H7 (cell line): ENCODE measurements at places on chromosomes 4 and X.

DNA sequence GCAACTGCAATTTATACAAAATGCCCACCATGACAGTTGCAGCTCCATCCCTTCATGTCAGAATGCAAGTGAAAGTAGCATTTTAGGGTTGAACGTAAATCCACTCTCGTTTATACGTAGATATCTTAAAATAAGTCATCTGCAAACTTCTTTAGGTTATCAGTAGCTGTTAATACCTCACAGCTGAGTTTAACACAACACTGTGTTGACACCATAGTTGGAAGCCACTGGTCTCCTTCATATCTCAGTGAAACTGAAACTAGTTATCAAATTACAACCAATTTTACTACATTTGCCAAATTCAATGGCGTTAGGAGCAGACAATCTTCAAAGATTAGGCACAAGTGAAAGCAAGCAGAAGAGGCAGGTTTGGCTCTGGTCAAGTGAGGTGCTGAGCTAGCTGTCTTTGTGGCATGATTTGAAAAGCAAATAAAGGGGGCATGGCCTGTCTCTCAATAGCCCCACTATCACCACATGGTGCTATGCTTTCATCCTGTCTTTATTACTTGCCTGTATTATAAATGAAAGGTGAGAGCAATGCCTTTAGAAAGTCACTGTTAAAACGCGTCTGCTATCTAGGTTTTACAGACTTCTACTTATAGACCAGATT, 12.3 kb downstream of the PPP3CA start:
- no peak for DNase-seq

- DNase-seq, result peak; percentile 71
Measured at GRCh38 chrX:110442635-110443034, 84.0 kb downstream of the RTL9 start.

- no peak for DNase-seq
Measured at GRCh38 chr4:20805716-20806115, 105.5 kb downstream of the PACRGL start.

GRCh38 chr4:37802068-37802666, 24.3 kb upstream of the PGM2 start:
- DNase-seq, result peak; percentile 41

DNA sequence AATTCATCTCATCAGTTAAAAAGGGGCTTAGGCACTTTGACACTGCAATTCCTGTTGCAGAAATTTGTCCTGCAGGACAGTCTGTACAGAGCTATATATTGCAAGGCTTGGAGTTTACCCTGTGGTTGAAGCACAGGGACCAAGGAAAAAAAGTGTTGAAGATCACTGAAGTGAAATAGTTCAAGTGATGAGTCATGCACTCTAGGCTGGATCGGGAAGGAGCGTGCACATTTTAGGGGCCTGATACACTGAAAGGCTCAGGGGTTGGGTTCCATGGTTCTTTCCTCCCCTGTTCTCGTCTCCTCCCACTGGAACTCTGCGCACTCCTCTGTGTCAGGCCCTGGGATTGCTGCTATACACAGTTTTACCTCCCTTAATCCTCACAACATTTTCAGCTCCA, 104.9 kb upstream of the ARMCX2 start:
- no peak for DNase-seq

- DNase-seq, result peak; percentile 19
Measured at GRCh38 chr4:25112995-25113380, 47.3 kb downstream of the SEPSECS start.

DNA sequence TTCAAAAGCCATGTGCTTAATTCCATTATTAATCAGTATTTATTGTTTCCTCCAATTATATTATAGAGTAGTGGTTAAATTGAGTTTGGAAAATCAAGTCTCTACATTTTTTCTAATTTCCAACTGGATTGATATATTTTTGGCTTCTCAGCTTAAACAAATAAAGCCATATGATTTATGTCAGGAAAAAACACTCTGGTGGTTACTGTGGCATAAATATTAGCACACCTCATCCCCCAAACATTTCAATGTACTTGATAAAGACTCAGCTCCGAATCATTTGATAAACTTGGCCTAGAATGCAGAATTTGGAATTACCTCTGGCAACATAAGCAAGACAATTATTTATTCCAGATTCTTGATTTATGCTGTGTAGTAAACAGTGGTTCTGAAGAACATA, 2313.8 kb downstream of the ARAP2 start:
- DNase-seq, result no peak

GRCh38 chr4:163165217-163166017, 1.3 kb downstream of the NAF1 start:
- peak; percentile 15 for DNase-seq

- DNase-seq, result no peak
Measured at GRCh38 chr4:11842620-11843263, 414.0 kb upstream of the HS3ST1 start.

GRCh38 chrX:40248822-40249221, 151.1 kb upstream of the BCOR start:
- DNase-seq, result no peak

GRCh38 chrX:13825178-13825762, 8.4 kb upstream of the GPM6B start:
- no peak for DNase-seq

DNA sequence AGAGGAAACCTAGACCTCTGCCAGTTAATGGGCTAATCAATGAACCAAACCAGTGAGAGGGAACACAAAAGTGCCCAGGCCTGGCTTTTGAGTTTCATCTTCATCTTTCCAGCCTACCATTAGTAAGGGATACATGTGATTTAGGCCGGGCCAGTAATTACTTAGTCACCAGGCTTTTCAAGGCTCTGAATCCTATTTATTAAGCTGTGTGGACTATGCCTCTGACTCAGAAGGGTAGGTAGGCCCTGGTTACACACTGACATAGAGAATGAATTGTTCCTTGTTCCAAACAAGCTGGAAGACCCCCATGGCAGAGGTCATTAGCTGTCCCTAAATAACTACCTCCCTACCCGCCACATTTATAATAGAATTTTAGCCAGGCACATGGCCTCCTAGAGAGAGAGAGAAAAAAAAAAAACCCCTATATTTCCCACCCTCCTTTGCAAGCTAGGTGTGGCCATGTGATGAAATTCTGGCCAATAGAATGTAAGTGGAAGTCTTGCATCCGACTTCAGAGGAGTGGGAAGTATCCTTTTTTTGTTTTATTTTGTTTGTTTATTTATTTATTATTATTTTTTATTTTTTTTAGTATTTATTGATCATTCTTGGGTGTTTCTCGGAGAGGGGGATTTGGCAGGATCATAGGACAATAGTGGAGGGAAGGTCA, 112.3 kb upstream of the BCOR start:
- DNase-seq, result no peak

DNA sequence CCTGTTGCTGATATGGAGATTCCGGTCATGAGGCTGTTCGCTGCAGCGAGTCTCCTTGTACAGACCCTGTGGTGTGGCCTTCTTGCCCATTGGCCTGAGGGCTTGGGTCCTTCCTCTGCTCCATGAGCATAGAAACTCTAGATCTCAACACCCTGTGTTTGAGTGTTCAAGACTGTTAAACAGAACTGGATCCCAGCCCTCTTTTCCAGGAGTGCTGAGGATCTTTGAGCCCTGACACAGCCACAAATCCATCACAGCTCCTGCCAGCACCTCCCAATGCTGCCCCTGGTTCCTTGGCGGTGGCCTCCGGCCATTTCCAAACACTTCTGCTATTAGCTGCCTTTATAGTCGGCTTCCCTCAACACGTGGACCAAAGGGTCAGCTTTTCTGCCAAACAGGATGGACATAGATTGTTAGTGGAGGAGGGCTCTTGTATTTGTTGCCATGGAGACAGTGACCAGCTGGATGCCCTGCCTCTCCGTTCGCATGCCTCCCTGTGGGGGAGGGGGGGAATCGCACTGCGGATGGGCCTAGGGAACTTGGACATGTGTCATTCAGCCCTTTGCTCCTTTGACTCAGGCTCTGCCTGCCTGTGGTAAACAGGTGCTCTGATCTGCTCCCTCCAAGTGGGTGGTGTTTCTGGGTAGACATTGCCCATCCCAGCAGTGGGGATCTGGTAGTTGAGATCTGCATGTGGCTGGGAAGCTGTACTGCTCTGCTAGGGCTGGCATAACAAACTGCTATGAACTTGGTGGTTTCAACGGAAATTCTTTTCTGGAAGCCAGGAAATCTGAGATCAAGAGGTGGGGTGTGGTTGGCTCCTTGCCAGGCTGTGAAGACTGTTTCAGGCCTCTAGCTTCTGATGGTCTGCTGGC, 6.9 kb upstream of the WDR1 start:
- peak; percentile 67 for DNase-seq

DNA sequence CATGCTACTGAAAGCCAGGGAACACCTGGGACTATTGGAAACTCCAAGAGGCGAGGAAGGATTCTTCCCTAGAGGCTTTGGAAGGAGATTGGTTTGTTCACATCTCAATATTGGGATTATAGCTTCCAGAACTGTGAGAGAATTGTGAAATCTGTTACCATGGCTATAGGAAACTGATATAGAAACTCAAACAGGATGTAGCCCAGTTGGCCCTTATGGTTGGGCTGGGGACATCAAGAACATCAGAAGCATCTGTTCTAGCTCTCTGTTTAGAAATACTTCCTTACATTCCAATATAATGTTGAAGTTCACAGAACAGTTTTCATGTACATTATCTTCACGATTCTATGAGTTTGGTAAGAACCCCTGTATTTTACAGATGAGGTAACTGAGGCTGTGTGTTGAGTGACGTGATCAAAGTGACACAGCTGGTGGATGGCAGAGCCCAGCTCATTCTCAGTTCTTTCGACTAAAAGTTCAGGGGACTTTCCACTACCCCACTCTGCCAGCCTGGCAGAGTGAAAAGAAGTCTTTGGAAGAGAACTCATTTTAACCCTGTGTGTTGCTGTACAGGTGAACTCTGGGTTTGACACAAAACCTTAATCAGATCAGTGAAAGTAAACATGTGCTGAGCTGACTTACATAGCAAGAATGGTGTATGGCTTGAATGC, 183.0 kb downstream of the GBA3 start:
- DNase-seq, result no peak

GRCh38 chr4:136749989-136750388, 782.3 kb downstream of the PCDH18 start:
- no peak for DNase-seq

- no peak for DNase-seq
Measured at GRCh38 chrX:148670277-148670676, 169.9 kb downstream of the AFF2 start.

GRCh38 chr4:99847362-99847976, 30.8 kb downstream of the DAPP1 start:
- no peak for DNase-seq

GRCh38 chr4:86890790-86891189, 1.4 kb downstream of the C4orf36 start:
- DNase-seq, result no peak

DNA sequence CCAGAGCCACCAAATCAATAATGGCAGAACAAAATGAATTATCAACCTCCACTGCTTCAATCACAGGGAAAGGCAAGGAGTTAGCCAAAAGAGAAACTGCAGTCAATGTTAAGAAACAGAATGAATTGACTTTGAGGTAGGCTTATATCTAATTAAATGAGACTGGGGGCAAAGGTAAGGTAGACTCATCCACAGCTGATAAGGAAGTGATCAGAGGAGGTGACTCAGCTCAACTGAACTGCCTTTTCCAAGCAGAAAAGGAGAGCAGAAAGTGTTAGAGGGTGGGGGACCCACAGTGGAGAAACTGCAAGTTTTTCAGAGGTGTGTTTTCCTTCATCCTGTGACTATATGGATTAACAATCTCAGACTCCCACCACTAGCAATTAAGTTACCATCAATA, 345.8 kb upstream of the PPARGC1A start:
- no peak for DNase-seq

DNA sequence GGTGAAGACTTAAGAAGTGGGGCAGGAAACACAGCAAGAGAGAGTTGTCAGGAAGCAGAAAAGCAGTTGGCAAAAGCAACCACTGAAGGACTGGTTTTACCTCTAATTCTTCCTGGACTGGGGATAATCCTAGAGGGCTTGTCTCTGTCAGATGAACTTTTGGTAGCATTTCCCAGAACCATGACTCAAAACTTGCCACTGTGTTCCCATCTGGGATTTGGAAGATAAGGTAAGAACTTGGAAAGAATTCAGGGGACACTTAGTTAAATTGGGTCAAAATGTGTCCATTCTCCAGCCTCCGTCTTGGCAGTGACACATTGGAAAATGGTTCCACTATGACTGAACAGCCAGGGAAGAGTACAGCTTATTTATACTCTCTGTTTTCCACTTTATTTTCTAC, 55.7 kb downstream of the CD38 start:
- DNase-seq, result no peak

- no peak for DNase-seq
Measured at GRCh38 chr4:146477054-146477453, 44.7 kb downstream of the SLC10A7 start.
